ENCODE measurements at places on chromosomes 3 and 15.

- no peak for DNase-seq
Observed at GRCh38 chr15:41983221-41983620, 10.9 kb upstream of the EHD4 start.

DNA sequence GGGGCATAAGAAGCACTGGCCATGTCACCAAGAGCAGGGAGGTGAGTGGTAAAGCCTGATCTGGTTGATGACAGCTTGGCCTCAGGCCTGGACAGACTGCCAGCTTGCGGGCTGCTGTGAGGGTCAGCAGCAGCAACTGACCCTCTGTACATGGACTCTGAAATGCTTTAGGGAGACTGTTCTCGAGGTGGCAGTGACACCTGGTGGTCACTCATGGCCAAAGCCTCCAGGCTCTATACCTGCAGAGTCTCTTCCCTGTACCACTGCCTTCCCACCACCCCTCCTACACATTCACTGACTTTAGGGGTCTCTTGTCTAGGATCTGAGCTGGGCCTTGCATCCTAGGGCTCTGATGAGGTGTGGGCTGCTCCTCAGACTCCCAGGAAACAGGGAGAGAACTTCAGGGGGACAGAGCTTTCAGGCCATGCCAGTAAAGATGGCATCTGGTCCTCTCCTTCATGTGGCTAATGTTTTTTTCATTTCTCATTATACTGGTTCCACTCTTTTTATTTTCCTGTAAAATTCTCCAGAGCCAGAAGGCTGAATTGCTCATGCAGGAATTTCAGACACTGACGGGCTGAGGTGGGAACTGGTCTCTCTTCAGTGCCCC lies 17.2 kb upstream of the TIMP4 start:
- peak; percentile 26 for DNase-seq

- no peak for DNase-seq
Observed at GRCh38 chr3:103991461-103992115, 1375.1 kb upstream of the ALCAM start.

DNA sequence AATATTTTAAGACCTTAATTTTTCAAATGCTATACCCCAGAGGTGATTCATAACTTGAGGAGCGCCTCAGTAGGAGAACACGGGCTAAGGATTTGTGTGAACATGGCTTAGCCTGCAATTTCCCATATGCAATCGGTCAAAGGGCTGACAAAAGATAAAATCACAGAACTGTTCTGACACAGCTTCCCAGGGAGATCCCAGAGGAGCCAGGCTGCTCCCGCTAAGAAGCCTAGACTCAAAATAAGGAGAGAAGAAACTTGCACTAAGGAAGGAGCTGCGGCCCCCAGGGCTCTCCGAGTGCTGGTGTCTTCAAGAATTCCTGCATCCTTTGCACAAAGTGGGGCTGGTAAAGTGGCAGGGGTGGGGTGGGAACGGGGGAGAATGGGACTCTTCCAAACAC lies 106.3 kb upstream of the DLG1 start:
- no peak for DNase-seq

DNA sequence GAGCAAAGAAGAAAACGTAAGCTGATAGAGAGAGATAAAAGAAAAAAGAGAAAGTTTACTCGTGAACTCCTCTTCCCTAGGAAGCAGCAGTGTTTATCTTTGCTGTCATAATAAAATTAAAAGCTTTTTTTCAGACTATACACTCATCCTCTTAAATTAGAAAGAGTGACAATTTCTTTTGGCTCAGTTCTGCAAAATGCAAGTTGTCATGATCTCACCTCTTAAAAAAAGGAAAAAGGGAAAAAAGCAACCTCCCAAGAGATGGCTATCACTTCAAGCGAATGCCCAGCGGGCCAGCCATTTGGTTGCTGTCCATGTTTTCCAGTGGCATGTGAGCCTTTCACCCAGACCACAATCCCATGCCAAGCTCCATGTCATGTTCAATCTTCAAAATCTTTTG lies 7.0 kb upstream of the THBS1 start:
- no peak for DNase-seq

GRCh38 chr15:101118615-101119014 lies 133.2 kb downstream of the CHSY1 start:
- no peak for DNase-seq

All from D721Med (cell line).